ENCODE measurements at places on chromosomes 4 and X.

DNA sequence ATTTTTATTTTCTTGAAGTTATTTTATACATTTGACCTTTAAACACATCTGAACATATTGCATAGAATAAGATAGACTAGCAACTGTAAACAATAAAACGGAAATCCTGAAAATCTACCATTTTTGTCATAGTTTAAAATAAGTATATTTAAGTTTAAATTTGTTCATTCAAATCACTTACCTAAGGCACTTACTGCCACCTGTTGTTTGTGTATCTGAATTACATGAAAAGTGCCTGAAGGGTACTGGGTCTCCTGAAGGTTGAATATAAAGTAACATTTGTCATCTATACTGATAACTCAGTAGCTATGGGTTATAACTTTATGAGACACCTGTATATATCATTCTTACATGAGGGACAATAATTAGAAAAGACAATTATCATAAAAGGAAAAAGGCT lies 38.6 kb downstream of the TRPC5 start:
- DNase-seq, result no peak

- no peak for DNase-seq
These were observed 626.5 kb upstream of the GALNTL6 start for GRCh38 chr4:171186700-171187099.

GRCh38 chr4:168859888-168860694 lies 150.0 kb downstream of the CBR4 start:
- no peak for DNase-seq

DNA sequence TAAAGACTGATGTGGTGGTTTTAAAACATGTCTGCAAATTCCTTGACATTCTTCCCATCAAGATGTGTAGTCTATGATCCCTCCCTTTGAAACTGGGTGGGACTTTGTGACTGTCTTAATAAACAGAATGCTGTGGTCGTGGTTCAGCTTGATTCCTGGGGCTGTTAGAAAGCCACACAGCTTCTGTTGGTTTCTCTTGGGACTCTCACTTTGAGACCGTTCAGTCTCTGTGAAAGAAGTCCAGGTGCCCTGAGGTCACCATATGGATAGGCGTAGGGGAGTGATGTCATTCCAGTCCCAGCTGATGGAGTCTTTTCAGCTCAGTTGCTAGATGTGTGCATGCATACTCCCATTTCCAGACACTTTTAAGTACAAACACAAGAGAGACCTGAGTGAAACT lies 216.6 kb downstream of the KDR start:
- no peak for DNase-seq

- DNase-seq, result no peak
These were observed 4.5 kb downstream of the HAUS7 start for GRCh38 chrX:153465691-153466380.

DNA sequence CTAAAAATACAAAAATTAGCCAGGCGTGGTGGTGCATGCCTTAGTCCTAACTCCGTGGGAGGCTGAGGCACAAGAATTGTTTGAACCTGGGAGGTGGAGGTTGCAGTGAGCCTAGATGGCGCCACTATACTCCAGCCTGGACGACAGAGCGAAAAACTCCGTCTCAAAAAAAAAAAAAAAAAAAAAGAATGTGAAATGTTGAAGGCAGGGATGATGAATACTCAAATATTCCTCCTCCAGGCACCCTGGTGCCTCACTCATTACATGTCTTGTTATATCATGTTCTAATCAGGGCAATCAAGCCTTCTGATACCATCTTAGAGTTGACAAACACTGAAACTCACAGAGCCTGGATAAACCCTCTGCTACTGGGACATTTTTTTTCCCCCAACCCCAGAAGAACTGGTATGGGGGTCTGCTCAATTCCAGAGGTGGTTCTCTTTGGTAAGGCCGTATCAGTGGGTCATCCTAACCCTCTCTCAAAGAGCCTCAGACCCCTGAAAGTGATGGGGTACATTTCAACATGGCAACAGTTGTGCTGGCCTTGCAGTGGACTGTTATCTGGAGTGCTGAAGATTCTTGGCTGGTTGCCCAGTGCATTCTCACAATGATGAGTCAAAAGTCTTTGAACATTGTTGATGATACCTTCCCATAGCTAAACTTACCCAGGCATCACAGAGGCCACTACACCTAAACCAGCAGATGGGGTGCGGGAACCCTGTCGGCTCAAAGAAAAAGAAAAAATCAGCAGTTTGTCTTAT lies 2.4 kb upstream of the SH3KBP1 start:
- peak; percentile 41 for DNase-seq

DNA sequence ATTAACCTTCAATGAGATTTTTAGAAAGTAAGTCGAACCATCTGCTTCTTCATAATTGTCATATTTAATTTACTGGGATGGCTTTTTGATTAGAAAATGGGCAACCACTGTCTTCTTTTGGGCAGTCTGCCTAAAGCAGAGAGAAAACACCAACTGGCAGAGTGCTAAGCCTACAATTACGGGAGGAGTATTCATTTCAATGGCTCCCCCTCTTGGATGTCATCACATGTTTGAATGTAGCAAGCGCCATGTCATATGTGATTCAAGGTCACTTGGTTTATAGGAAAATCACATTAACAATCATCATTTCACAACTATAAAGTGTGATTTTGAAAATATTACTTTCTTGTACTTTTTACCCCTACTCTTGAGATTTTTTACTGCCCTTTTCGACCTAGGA lies 261.9 kb downstream of the FRMPD4 start:
- DNase-seq, result no peak

- no peak for DNase-seq
These were observed 1716.6 kb downstream of the PCDH7 start for GRCh38 chr4:32436816-32437215.

- peak; percentile 27 for DNase-seq
These were observed at the start of gene RNF128 for GRCh38 chrX:106726485-106727437. TSS of gene RNF128 (plus strand) at chrX:106726701. CDS start at chrX:106726914, 213 bp downstream.

DNA sequence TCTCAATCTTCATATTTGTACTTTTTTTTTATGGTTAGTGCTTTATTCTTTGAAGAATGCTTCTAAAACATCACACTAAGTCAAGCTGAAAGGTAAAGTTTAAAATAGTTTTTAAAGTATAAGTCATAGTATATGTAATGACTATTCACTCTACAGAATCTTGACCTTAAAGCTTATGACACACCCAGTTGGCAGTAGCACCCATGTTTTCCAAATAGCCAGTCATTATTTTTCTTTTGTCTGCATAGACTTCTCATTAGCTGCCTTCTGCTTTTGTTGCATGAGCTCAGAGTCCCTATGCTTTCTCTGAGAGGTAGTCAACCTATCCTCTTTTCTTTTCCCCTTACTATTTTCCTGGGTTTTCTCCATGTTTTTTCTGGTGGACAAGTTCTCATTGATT lies 231.5 kb downstream of the PCDH18 start:
- no peak for DNase-seq
